ENCODE measurements at places on chromosomes 13 and 19.

GRCh38 chr13:74288361-74288911 is 154.2 kb upstream of the KLF12 start:
- DNase-seq = peak; percentile 19

- no peak for DNase-seq
Observed at GRCh38 chr19:18798384-18799352, 7.6 kb upstream of the COMP start.

- DNase-seq = no peak
Observed at GRCh38 chr13:95707442-95708390, 30.8 kb downstream of the DNAJC3 start.

GRCh38 chr13:77291774-77292173 is 35.1 kb downstream of the MYCBP2 start:
- no peak for DNase-seq

GRCh38 chr13:22470075-22470474 is 710.7 kb upstream of the SGCG start:
- DNase-seq = no peak

DNA sequence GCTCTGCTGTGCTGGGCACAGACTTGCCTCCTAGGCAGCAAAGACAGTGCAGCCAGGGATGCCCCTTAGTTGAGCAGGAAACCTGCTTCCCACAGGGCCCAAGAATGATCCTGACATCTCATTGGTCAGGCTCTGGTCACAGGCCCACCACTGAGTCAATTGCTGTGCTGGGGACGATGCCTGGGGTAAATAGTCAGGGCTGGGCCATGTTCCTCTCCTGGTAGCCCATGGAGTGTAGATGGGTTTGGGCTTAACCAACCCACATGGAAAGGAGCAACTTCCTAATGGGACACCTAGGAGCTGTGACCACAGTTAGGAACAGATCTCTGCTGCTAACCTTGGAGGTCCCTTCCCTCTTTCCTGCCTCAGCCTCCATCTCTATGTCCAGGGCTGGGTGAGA is 212.5 kb upstream of the ZNF536 start:
- no peak for DNase-seq

DNA sequence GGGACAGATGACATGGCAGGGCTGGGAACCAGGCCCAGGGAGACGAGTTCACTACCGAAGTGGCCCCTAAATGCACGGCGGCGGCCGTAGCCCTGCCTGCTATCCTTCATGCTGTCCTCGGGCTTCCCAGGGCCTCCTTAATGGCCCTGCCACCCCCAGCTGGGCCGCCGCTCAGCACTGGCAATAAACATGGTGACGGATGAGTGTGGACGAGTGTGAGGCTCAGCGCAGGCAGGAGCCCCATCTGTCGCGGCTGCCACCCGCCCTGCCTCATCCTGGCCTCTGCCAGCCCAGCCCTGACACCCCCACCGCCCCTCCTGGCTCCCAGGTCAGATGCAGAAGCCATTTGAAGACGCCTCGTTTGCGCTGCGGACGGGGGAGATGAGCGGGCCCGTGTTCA is 13.6 kb downstream of the PIN1 start:
- no peak for DNase-seq

DNA sequence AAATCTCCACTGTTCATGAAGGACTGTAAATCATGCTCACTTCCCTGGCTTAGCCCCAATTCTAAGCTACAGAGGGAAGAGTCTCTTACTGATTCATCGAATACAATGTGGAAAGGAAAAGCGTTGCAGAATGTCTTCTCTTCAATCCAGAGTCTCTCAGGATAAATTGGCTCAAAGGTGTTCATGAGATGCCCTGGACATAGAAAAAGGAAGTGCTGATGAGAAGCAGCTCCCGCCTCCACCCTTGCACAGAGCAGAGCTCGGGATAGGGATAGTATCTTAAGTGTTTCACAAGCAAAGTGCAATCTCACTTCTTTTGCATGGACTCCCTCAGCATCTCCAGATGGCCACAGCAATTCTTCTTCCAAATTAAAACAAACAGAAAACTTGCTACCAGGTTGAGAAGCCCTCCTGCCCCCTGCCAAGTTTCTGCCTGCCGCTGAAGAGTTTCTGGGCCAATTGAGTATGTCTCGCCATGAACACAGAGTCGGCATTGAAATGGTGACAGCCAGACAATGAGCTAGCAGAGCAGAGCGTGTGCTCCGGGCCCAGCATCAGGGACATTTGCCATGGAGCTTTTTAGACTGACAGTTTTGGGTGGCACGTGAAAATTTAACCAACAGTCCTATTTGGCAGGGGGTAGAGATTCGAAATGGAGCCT is 85.7 kb downstream of the C13orf42 start:
- no peak for DNase-seq

DNA sequence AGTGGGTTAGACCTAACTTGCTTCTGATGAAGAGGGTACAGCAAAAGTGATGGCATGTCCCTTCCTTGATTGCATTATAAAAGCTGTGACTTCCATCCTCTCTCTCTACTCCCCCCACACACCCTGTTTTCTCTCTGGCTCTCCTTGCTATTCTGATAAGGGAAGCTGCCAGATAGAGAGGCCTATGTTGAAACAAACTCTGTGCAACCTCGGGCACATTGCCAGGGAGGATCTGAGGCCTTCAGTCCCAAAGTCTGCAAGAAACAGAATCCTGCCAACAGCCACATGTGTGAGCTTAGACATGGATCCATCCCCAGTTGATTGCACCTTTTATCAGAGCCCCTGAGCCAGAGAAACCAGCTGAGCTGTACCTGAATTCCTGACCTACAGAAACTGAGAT is 44.8 kb upstream of the ARGLU1 start:
- no peak for DNase-seq

- peak; percentile 30 for DNase-seq
Observed at GRCh38 chr13:51643882-51644281, 59.6 kb downstream of the WDFY2 start.

GRCh38 chr13:103272770-103273169 is 206.6 kb upstream of the SLC10A2 start:
- no peak for DNase-seq

DNA sequence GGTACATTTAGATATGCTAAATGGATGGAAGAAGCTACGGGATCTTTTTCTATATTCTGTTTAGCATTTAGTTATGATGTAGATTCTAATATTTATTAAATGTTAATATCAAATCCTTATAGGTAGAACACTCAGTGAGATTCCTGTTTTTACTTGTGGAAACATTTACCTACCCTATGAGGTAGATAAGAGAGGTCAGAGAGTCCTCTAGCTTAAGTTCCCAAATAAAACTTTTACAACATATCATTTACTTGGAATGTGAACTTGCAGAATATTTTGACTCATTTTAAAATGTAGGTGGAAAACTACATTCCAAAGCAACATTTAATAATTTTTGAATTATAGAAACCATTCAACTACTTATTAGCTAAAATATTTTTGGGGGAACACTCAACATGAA is 63.7 kb downstream of the UBL3 start:
- peak; percentile 16 for DNase-seq

DNA sequence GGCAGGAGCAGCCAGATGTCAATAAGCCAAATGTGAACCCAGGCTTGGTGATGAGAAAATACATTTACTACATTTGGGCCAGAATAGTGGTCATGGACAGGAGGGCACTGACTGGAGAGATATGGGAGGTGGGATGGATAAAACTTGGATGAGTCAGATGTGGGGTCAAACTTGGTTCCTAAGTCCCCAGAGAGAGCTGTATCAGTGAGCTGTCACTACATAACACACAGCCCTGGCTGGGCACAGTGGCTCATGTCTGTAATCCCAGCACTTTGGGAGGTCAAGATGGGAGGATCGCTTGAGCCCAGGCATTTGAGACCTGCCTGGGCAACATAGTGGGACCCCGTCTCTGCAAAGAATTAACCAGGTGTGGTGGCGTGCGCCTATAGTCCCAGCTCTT is 51.6 kb upstream of the EHD2 start:
- no peak for DNase-seq

- DNase-seq = no peak
Observed at GRCh38 chr13:109740121-109740520, 46.3 kb downstream of the IRS2 start.

GRCh38 chr19:18995804-18996241 is 37.5 kb downstream of the SUGP2 start:
- DNase-seq = no peak

- no peak for DNase-seq
Observed at GRCh38 chr19:41161903-41162302, 31.1 kb upstream of the CYP2S1 start.

GRCh38 chr13:46468570-46469463 is 81.8 kb upstream of the RUBCNL start:
- no peak for DNase-seq

DNA sequence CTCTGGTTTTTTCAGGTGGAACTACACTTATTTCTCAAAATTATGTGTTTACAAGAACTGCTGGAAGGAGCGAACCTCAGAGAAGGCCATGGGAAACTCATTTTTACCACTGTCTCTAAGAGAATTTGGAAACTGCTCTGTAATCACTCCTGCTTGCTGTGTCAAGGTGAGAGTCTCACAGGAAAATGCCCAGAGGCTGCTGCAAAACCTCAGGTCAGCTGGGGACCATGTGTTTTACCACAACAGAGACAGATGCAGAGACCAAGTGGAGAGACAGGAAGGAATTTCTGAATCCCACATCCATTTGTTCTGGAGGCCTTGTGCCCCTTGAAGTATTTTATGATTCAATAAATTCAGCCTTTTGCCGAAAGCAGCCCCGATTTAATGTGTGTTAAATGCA is 743.8 kb upstream of the SLC10A2 start:
- DNase-seq = no peak

DNA sequence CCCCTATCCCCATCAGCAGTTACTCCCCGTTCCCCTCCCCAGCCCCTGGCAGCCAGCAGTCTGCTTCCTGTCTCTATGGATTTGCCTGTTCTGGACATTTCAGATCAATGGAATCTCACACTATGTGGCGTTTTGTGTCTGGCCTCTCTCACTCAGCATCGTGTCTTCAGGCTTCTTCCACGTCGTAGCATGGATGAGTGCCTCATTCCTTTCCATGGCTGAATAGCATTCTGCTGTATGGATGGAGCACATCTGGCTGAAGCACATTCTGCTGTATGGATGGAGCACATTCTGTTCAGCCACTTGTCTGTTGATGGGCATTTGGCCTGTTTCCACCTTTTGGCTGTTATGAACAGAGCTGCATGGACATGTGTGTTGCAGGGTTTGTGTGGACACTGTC is 29.5 kb downstream of the CRTC1 start:
- no peak for DNase-seq

DNA sequence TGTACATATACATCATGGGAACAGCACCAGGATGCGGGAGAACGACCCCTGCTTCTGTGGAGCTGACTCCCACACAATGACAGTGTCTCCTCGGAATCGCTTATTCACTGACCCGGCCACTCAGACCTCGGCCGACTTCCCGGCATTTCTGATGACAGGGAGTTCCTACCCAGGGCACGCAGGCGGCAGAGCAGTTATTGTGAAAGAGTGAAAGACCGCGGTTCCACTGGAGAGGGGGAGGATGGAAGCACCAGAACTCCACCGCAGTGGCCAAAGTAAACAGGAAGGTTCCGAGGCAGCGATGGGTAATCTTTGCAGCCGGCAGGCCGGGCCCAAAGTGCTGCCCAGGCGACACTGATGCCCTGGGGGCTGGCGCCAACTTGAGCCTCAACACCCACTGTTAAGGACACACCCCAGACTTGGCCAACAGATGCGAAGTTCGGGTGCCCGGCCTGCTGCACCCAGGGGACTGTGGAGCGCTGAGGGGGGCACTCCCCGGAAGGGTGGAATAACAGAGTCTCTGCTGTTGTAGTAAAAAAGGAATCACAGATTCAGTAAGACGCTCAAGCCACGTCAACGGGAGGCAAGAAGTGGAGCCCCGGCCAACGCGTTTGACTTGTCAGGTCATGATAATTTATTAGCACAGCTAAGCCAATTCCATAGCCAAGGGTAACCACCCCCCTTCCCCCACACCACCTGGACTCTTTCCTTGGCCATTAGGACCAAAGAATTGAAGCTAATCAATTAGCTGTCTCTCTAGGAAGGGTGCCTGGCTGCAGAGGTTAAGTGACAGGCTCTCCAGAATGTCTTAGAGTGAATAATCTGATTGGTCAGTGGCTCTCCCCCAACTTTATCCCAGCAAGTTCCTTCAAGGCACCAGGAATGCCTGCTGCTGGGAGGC is 5.8 kb downstream of the MLLT1 start:
- no peak for DNase-seq

- peak; percentile 2 for DNase-seq
Observed at GRCh38 chr13:28545583-28546333, 50.8 kb upstream of the FLT1 start.

DNA sequence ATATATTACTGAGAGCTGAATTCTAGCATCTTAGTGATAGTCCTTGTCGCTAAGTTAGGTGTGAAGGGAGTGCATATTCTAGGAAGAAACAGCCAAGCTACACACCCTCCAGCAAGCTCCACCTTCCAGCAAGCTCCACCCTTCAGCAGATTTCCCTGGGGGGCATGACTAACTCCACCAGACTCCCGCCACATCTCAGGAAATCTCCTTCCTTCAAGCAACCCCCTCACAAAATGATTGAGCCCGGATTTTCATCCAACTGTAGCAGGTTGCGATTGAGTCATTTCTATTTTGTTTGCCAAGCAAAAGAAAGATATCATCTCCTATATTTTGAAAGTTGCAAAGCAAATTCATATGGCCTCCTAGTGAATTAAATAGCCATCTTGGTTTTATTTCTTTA is 162.1 kb upstream of the TMTC4 start:
- DNase-seq = no peak

GRCh38 chr19:1527650-1528309 is 3.9 kb downstream of the PLK5 start:
- DNase-seq = no peak

- no peak for DNase-seq
Observed at GRCh38 chr19:275958-276646, 15.1 kb downstream of the PLPP2 start.

DNA sequence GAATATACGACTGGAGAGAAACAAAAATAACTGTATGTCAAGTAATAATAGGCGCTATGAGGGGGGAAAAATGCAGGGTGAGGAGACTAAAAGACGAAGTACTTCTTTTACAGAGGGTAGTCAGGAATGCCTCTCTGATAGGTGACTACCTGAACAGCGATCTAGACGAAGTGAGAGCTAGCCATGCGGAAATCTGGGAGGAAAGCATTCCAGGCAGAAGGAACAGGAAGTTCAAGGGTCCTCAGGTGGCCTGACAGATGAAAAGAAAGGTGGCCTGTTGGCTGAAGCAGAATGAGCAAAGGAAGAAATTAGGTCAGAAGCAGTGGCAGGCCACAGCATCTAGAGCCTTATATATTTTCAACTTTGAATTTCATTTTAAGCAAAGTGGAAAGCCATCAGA is 13.3 kb downstream of the ZDHHC20 start:
- no peak for DNase-seq

DNA sequence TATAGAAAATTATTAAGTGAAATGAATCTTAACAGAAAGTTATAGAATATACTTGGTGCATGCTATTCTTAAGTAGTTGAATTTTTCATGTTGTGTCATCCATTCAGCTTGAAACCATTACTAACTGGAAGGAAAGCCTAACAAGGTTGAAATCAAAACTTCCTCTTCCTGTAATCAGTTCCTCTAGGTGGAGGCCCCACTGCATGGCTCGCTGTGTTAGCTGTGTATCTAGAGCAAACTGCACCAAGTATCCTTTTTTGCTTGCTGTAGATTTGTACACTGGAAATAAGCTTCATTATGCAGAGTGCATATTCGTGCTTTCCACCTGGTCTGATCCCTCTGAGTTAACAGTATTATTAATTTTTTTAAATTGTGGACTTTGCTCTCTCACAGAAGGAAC is 1146.1 kb downstream of the EFNB2 start:
- no peak for DNase-seq

Data from LoVo (cell line).